ENCODE measurements at places on chromosomes 7 and 10.

GRCh38 chr7:39349452-39350123, 216.6 kb upstream of the YAE1 start:
- no peak for DNase-seq

DNA sequence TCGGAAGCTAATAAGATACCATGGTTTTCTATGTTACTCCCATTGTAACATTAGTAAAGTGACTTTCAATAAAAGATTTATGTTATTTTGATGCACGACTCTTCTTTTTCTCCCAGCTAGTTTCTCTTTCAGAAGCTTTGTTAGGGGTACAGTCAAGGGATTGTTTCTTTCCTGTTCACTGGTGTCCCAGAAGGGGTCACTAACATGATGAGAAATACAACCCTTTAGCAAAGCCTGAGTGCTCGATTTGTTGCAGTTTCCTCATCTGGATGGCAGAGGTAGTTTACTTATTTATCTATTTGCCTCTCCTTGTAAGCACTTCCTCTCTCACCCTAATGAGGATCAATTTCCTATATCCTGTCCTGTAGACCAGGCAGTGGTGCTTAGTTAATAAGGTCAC, 17.0 kb downstream of the SRI start:
- DNase-seq, result no peak

GRCh38 chr10:128630787-128631252, 504.6 kb upstream of the MKI67 start:
- no peak for DNase-seq

GRCh38 chr7:98868450-98868849, 1.4 kb downstream of the TMEM130 start:
- no peak for DNase-seq

DNA sequence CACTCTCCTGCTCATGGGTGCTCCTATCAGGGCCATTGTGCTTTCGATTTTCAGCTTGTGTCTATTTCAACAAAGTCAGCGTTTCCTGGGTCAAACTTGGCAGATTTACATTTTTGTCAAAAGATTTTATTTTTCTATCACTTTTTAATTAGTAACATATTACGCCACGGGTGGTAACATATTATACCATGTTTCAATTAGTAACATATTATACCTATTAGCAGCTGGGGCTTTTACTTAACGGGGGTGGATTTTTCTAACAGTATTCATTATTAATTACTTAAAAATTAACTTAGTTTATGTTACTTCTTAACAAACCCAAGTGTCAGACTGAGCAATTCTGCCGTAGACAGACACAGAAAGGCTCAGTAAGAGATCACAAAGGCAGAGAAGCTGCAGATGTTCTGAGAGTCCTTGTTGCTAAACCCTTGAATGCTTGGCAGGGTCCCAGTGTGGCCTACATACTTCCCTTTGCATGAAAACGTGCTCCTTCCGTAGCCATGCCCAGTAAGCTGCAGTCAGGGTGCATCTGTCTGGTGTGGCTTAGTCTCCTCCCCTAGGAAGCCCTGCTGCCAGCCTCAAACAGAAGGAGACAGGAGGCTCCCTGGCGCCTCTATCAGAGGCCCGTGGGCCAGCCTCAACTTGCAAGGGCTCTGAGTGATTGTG, 263.1 kb upstream of the CXCL12 start:
- DNase-seq, result no peak

DNA sequence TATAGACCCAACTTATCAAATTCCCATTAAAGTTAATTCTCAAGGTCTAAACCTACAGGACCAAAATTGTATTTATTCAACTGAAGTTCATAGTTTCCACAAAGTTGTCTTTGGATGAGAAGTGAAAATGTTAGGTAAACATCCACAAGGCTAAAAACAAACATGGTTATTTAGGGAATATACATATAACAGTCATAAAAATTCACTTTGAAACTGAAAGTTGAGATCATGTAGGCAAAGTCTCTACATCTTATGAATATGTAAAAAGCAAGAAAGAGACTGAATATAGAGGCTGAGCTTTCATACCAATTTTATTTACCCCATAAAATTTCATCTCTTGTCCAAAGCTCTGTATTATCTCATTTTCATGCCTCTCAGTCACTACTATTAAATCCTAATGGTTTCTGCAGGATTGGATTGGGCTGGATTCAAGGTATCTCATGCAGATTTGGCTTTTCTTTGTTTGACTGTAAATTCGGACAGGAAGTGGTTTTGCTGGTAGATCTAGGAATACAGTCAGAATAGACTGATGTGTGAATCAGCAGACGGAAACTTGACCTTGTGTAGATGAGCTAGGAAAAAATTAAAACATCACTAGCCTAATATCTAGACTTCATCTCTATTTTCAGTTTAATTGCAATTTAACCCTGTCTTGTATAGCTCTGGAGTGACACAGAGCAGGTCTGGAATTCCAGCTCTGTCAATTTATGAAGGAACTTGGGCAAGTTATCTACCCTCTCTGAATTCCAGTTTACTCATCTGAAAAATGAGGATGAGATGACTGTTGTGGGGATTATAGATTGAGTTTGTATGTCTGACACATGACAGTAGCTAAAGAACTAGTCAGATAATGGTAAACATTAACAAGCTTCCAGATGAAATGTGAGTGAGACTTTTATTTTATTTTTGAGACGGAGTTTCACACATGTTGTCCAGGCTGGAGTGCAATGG, 27.3 kb upstream of the SKAP2 start:
- DNase-seq, result no peak

DNA sequence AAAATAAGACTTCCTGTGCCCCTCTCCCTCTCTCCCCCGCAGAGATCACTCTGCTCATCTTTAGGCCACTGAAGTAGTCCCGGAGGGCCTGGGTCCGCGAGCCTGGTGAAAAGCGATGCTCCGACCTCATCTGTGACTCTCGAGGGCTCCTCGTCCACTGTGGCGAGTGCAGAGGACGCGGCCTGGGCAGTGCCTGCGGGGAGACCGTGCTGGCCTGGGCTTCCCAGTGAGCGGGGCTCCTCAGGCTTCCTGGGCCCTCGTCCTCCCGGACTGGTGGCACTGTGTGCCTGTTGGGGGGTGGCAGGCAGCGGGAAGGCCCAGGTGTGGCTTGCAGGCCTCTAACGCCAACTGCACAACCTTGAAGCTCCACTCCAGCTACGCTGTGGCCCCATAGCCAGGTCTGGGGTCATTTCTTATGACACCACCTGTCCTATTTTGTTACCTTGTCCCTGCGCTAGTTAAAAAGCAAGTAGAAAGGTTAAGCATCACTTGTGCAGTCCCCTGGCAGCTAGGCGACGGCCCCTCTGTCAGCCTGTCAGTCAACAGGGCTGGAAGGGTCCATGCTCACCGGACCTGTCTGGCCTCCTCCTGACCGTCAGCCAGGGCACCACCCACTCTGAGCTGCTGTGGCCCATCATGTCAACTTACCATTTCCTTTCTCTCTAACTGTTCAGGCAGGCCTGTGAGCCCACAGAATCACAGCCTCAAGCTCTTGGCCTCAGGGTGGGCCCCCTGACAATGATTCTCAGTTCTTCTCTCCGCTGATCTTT, 20.5 kb downstream of the MNX1 start:
- DNase-seq, result no peak

DNA sequence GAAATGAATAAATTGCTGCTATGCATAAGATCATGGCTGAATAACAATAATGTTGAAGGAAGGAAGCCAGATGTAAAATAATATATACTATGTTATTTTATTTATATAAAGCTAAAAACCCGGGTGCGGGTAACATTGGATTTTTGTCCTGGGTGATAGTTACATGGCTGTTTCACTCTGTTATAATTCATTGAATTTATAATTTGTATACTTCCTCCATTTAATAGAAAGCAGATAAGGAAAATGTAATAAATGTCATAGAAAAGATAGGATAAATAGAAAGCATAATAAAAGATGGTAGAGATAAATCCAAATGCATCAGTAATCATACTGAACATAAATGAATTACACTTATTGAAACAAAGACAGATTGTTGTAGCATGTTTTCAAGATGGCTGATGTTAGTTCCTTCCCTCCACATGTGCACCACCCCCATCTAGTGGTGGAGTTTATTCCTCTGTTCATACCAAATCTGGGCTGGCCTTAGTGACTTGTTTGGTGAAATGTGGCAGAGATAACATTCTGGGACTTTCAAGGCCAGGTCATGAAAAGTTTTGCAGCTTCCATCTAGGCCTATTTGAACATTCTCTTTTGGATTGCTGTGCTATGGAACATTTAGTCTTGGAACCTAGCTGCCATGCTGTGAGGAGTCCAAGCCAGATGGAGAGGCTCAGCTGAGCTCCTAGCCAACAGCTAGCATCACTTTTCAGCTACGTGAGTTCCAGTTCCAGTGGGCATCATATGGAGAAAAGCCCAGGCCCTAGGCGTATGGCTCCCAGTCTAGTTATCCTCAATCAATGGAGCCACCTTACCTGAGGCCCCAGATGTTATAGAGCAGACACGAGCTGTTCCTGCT, 46.9 kb downstream of the AHCYL2 start:
- DNase-seq, result peak; percentile 78

DNA sequence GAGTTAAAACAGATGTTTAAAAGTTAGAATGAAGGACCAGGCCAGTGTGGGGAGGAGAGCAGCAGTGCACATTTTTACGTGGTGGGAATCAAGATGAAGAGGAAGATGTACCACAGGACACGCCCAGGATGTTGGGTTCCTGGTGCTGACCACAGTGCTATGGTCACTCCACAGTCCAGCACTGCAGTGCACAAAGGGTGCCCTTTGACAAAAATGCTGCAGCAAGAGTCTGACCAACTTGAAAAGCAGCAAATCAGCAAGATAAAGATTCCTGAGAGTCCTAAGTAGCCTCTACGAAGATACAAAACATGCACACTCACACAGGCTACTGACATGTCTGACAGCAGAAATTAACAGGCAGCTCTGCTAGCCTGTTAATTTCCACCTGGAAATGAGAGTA, 107.1 kb downstream of the PIP4K2A start:
- no peak for DNase-seq

DNA sequence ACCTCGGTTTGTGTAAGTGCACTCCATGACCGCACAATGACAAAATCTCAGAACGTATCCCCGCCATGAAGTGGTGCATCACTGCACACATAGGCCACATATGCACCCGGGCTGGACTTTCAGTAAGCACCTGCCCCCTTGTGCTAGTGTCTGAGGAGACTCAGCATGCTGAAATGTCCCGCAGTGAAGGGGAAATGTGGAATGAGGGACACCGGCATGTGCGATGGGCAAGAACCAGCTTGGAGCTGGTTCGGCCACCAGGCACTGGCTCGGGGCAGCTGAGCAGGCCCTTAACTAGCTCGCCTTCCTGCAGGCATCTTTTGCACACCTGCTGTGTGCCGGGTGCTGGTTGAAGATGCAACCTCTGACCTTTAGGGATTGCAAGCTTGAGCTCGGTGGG, 49.8 kb upstream of the TNS3 start:
- DNase-seq, result no peak

Measured in activated effector memory CD4-positive, alpha-beta T cell treated with anti-CD3 and anti-CD28 coated beads, Interleukin-2, amount 50 U/mL, for 16 hours (primary cell).